ENCODE measurements at places on chromosomes 12 and 14.

GRCh38 chr12:43880547-43880946 is 44.7 kb downstream of the TMEM117 start:
- DNase-seq, result no peak

DNA sequence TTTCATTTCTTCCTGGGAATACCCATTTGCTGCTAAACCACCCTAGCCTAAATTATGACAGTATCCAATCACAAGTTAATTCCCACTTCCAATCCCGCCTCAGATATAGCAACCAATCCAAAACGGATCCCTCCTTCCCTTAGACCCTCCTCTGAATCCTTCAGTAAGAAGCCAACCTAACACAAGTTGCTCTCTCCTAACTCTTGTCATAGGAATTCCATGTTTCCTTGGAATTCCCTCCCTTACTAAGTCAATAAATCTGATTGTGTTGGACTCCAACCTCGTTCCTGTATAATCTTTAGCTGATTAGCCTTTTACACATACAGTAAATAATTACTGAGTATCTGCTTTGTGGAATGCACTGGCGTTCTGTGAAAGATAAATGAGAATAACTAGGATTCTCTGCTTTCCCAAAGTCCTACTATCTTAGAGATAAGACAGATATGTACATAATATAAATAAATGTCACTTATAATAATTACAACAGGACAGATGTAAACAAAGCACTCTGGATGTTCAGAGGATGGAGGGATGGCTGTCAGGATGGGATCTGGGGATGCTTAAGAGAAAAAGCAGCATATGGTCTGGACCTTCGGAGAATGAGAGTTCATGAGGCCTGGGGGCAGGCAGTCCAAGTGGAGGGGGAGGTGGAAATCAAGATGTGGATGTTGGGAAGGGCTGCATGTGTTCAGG is 185.8 kb upstream of the SOX5 start:
- no peak for DNase-seq

DNA sequence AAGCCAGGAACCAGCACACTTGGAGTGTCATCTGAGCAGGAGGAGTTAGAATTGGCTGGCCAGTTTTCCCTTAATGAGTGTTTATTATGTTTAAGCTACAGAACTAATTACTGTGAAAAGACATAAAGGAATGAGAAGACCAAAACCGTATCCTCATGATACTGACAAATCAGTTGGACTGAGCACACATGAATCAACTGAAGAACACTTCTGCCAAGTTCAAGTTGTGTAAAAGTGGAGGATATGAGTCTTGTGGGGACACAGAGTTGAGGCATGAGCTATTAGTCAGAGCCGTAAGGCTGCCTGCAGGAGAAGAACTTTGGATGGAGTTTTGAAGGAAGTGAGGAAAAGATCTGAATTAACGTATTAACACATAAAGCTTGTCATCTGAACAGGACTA is 43.1 kb downstream of the HMGA2 start:
- DNase-seq, result no peak

GRCh38 chr12:29234965-29235626 is 86.0 kb downstream of the FAR2 start:
- no peak for DNase-seq

DNA sequence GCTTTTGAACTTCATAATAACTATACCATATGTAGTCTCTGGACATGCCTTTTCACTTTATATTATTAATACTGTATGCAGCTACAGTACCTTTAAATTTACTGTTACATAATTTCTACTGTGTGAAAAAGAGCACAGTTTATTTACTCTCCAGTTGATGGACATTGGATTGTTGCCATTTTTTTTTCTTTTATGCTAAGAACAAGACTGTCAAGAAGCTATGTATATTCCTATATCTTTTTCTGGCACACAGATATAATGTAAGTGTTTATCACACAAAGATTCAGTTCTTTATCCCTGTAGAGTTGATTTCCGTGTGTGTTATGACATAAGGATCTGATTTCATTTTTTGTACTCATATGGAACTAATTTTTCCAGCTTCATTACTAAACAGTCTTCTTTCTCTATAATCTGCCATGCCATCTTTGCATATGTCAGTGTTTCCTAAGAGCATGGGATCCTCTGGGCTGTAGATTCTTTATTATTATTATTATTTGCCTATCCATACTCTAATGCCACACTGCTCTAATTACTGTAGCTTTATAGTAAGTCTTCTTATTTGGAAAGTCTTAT is 593.0 kb upstream of the ATP2B1 start:
- DNase-seq, result no peak

Measured in Calu3 (cell line).